ENCODE measurements at places on chromosomes 6 and 20. TPM values are rescaled to one million over a fixed set of nuclear protein-coding genes. Genes with fewer than 3 reads are reported as not detected.

DNA sequence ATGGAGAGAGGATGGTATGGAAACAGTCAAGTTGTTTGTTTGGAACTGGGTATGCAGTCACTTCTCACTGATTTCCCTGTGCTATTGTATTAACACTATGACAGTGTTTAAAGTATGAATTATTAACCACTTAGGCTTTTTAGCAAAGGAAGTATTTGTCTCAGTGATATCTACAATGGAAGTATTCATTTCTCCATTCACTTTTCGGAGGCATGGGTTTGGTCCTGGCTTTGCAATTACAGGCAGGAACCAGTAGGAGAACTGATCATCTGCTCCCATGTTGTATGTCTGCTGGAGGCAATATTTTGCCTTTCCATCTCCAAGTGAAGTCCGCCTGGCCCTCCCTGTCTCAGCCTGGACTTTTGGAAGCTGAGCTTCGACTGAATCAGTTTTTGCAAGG, 30.6 kb upstream of the EXOC2 start:
- H3K36me3 ChIP-seq = no peaks in the 10 kb centered on the region
- H3K4me3 ChIP-seq = no peak overlapping the region
- no peaks in the 10 kb centered on the region for H3K4me1 ChIP-seq
- H3K27ac ChIP-seq = no peak overlapping the region
- peaks cover 45% of the 10 kb centered on the region for H3K27me3 ChIP-seq
- DNase-seq = no peak

- peaks cover 15% of the 10 kb centered on the region for H3K4me1 ChIP-seq
- no peak overlapping the region for H3K4me3 ChIP-seq
- H3K27ac ChIP-seq = peak overlapping the region; percentile 79
- no peaks in the 10 kb centered on the region for H3K27me3 ChIP-seq
- H3K36me3 ChIP-seq = no peaks in the 10 kb centered on the region
- peak; percentile 68 for DNase-seq
These were observed 30.8 kb upstream of the FKBP1A start for GRCh38 chr20:1423625-1424106.

The EDN3 gene
- not detected for total RNA-seq

The CAGE1 gene
- not detected for total RNA-seq

The MTFR2 gene
- total RNA-seq = 7.0 TPM

DNA sequence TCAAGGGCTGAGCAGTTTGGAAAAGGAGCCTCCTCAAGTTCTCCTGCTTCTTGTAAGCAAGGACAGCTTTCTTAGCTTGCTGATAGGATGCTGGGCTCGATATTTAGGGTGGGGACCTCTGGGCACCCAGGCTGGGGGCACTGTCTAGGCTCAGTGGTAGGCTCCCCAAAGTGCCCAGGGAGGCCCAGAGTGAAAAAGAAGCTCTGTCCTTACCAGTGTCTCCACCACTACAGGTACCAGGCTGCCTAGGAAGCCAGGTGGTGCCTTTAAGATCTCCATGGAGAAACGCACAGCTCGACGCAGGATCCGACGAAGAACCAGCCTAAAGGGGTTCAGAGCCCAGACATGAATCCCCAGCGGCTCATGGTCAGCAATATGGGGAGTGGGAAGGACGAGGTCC, 6.4 kb downstream of the AARS2 start:
- peaks cover 2% of the 10 kb centered on the region for H3K4me1 ChIP-seq
- no peak overlapping the region for H3K4me3 ChIP-seq
- H3K27ac ChIP-seq = no peak overlapping the region
- H3K36me3 ChIP-seq = peaks cover 33% of the 10 kb centered on the region
- H3K27me3 ChIP-seq = no peaks in the 10 kb centered on the region
- DNase-seq = no peak

- no peak overlapping the region for H3K4me3 ChIP-seq
- peaks cover 26% of the 10 kb centered on the region for H3K4me1 ChIP-seq
- H3K27ac ChIP-seq = no peak overlapping the region
These were observed 70.2 kb downstream of the PERP start for GRCh38 chr6:138037009-138037504.

GRCh38 chr6:166597711-166598440, 11.4 kb upstream of the RAMACL start:
- peaks cover 10% of the 10 kb centered on the region for H3K36me3 ChIP-seq
- no peak for DNase-seq
- H3K27ac ChIP-seq = no peak overlapping the region
- no peak overlapping the region for H3K4me3 ChIP-seq
- H3K27me3 ChIP-seq = no peaks in the 10 kb centered on the region

GRCh38 chr20:1418350-1418749, 25.5 kb upstream of the FKBP1A start:
- no peaks in the 10 kb centered on the region for H3K36me3 ChIP-seq
- no peak overlapping the region for H3K4me3 ChIP-seq

DNA sequence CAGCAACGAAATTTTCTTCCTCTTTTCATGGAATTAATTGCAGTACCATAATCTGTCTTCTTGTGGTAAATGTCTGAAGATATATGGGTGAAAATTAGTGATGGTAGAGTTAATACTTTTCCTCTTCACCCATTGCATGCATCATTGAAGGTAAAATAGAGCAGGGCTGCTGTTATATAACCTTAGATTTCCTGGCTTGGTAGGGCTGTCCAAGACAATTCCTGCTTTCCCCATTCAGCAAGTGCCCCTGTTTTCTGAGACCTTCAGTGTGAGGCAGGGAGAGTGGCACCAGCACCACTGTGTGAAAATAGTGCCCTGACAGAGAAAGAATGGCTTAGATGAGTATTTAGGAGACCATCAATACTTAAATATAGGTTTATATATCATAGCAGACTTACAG, 202.0 kb downstream of the ZFAND3 start:
- no peak for DNase-seq
- H3K27me3 ChIP-seq = no peaks in the 10 kb centered on the region
- no peak overlapping the region for H3K4me3 ChIP-seq

DNA sequence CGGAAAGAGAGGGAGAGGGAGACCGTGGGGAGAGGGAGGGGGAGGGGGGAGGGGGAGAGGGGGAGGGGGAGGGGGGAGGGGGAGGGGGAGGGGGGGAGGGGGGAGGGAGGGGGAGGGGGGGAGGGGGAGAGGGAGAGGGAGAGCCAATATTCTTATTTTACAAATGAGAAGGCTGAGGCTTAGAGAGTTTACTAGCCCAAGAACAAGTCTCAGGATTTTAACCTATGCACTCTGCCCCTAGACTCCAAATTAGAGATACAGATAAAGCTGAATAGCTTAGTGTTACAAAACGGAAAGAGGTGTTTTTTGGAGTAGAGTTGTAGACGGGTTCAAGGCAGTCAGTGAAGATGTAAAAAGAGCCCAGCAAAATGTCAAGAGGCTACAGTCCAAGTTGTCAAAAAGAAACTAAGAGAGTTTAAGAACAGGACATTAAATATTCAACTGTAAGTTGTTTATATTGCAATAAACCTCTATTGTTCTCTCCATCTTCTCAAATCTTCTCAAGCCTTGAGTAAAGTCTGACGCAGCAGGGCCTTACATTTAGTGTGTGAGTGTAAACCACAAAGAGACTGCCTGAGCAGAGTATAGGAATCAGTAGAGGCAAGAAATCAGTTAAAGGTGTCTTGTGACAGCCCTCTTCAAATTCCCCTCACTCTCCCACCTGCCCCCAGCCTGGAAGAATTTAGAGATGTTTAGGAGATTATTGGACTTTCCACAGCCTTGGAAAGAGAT, 34.9 kb upstream of the AKIRIN2 start:
- H3K4me3 ChIP-seq = no peak overlapping the region
- H3K27me3 ChIP-seq = no peaks in the 10 kb centered on the region
- peaks cover 7% of the 10 kb centered on the region for H3K36me3 ChIP-seq
- H3K4me1 ChIP-seq = peaks cover 7% of the 10 kb centered on the region
- no peak for DNase-seq
- H3K27ac ChIP-seq = no peak overlapping the region

The ZNF451 gene
- total RNA-seq = 61.7 TPM

DNA sequence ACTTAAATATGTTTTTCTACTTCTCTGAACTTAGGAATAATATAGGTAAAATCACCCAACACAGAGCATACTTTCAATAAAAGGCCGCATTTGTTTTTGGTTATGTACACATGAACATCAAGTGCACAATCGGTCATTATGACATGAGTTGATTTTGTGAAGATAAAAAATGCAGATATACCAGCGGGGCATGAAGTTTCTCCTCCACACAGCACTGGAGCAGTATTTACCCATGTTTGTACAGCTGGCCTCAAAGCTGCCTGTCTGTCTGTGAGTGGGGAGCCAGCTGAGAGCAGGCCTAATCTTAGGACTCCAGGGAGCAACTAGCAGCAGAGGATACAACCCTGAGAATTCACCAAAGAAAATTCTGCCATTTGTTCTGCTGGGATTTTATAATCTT, 206.5 kb downstream of the TPBG start:
- no peak overlapping the region for H3K27ac ChIP-seq
- no peak for DNase-seq
- H3K4me3 ChIP-seq = no peak overlapping the region
- H3K27me3 ChIP-seq = no peaks in the 10 kb centered on the region
- H3K4me1 ChIP-seq = peaks cover 10% of the 10 kb centered on the region
- H3K36me3 ChIP-seq = no peaks in the 10 kb centered on the region

- DNase-seq = no peak
- no peak overlapping the region for H3K4me3 ChIP-seq
- no peaks in the 10 kb centered on the region for H3K4me1 ChIP-seq
- H3K27ac ChIP-seq = no peak overlapping the region
These were observed 13.3 kb downstream of the GPR6 start for GRCh38 chr6:109991201-109992101.

DNA sequence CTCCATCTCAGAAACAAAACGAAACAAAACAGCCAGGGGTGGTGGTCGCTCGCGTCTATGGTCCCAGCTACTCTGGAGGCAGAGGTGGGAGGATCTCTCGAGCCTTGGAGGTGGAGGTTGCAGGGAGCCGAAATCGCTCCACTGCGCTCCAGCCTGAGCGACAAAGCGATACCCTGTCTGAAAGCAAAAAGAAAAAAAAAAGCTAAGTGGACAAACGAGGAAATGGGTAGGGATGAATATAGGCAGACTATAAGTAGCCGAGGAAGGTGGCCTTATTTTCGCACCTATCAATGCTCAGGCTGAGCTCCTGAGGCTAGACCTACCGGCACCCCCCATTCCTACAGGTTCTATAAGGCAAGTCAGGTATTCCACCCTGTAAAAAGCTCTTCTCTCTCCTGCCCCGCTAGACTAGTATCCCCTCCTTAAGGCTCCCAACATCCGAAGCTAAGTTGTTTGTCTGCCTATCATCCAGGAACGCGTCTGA, 650 bp upstream of the CASP8AP2 start:
- H3K4me1 ChIP-seq = peaks cover 13% of the 10 kb centered on the region
- peak overlapping the region; percentile 98 for H3K4me3 ChIP-seq
- peak overlapping the region; percentile 90 for H3K27ac ChIP-seq
- no peaks in the 10 kb centered on the region for H3K27me3 ChIP-seq
- H3K36me3 ChIP-seq = peaks cover 40% of the 10 kb centered on the region
- peak; percentile 4 for DNase-seq

- DNase-seq = peak; percentile 77
- peak overlapping the region; percentile 63 for H3K27ac ChIP-seq
- H3K27me3 ChIP-seq = no peaks in the 10 kb centered on the region
- peaks cover 71% of the 10 kb centered on the region for H3K4me1 ChIP-seq
- H3K36me3 ChIP-seq = peaks cover 54% of the 10 kb centered on the region
These were observed 6.5 kb downstream of the PEDS1 start for GRCh38 chr20:50146732-50147662.

DNA sequence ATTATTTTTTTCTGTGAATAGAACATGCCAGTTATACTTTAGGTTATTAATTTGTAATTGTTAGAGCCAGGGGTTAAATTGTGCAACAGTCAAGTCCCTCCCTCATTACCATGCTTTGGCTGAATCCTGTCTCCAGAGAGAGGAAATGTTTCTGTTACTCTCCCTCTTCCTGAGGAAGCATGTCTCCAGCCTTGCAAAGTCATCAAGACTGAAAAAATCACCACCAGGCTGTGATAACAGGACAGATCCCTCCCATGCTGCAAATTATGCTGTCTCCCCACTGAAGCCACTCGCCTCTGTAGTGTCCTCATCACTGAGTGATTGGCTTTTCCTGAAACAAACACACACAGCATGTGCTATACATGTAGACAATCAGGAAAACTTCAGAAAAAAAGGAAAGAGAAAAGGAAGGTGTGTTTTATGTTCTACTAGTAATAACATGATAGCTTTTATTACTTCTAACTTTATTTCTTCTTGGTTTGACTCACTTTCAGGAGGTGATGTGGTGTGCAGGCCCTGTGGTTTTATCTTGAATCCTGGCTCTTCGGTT, 290.0 kb upstream of the JAG1 start:
- H3K27me3 ChIP-seq = no peaks in the 10 kb centered on the region
- no peaks in the 10 kb centered on the region for H3K4me1 ChIP-seq
- H3K27ac ChIP-seq = no peak overlapping the region
- H3K36me3 ChIP-seq = no peaks in the 10 kb centered on the region

- H3K27ac ChIP-seq = no peak overlapping the region
- no peak overlapping the region for H3K4me3 ChIP-seq
- no peak for DNase-seq
- no peaks in the 10 kb centered on the region for H3K36me3 ChIP-seq
- peaks cover 94% of the 10 kb centered on the region for H3K27me3 ChIP-seq
These were observed 139.9 kb downstream of the BMP7 start for GRCh38 chr20:57126481-57127092.

The SLC17A9 gene
- 18.8 TPM for total RNA-seq

- H3K4me3 ChIP-seq = no peak overlapping the region
- no peaks in the 10 kb centered on the region for H3K36me3 ChIP-seq
- no peak for DNase-seq
- no peaks in the 10 kb centered on the region for H3K27me3 ChIP-seq
- H3K4me1 ChIP-seq = peaks cover 60% of the 10 kb centered on the region
These were observed 16.6 kb downstream of the SH3BGRL2 start for GRCh38 chr6:79647741-79648140.

GRCh38 chr6:37680668-37681067, 17.0 kb downstream of the MDGA1 start:
- peaks cover 70% of the 10 kb centered on the region for H3K27me3 ChIP-seq
- peaks cover 8% of the 10 kb centered on the region for H3K4me1 ChIP-seq
- no peak for DNase-seq
- no peak overlapping the region for H3K4me3 ChIP-seq
- H3K27ac ChIP-seq = no peak overlapping the region
- no peaks in the 10 kb centered on the region for H3K36me3 ChIP-seq

The SEMG1 gene
- total RNA-seq = 0.21 TPM

GRCh38 chr6:5610640-5611039, 349.3 kb downstream of the FARS2 start:
- no peaks in the 10 kb centered on the region for H3K36me3 ChIP-seq
- no peaks in the 10 kb centered on the region for H3K27me3 ChIP-seq
- no peak for DNase-seq
- no peaks in the 10 kb centered on the region for H3K4me1 ChIP-seq
- no peak overlapping the region for H3K27ac ChIP-seq

The BANF2 gene
- not detected for total RNA-seq

The GJA1 gene
- total RNA-seq = 147 TPM

- no peak overlapping the region for H3K27ac ChIP-seq
- H3K4me1 ChIP-seq = no peaks in the 10 kb centered on the region
- H3K27me3 ChIP-seq = no peaks in the 10 kb centered on the region
- H3K36me3 ChIP-seq = no peaks in the 10 kb centered on the region
These were observed 253.0 kb downstream of the QKI start for GRCh38 chr6:163667372-163668060.
